Skin of body (tissue), 3 donors: ENCODE measurements at places on chromosomes 1 and 21.

- no peak for DNase-seq
These were observed 681.0 kb upstream of the ADAMTS5 start for GRCh38 chr21:27647921-27648320.

GRCh38 chr1:241994171-241994570, 4.7 kb downstream of the MAP1LC3C start:
- DNase-seq, result no peak

DNA sequence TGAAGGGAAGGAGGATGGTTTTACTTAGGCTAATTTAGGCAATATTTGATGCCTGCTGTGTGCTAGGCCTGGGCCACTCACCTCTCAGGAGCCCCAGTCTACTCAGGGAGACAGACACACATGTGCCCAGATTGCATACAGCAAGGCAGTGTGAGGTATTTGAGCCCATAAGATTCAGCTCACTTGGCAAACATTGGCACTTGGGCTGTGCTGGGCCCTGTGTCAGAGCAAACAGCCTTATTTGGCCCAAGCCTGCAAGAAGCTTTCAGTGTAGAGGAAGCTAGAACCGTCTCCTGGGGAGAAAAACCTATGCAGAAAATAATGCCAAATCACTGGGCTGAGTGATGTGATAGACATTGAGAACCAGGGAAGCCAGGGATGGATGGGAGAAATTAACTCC, 3.9 kb upstream of the SYNC start:
- no peak for DNase-seq

DNA sequence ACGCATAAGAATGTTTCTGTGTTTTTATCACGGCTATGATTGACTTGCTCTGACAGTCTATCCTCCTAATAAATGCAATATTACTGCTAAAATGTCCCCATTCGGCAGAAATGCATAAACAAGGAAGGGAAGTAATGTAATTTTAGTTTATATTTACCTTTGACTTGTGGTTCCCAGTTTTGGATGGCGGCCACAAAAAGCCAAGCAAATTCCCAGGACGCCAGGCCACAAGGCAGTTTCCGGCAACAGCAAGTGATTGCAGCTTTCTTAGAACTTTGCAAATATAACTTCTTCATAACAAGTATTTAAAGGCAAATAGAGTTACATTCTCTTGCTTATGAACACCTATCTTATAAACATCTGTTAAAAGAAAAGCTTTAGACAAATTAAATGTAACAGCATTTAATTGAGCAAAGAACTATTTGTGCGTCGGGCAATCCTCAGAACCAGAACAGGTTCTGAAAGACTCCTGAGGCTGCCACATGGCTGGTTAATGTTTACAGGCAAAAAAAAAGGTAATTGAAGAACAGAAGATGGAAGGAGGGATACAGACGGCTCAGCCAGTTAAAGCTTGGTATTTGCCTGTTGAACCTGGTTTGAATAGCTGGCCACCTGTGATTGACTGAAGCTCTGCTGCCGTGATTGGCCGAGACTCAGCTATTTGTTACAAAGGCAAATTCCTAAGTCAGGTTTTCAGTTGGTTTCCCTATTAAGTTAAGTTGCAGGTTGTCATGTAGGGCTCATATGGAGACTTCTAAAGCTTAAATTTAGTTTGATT, 80.8 kb downstream of the C21orf91 start:
- DNase-seq, result no peak

- DNase-seq, result no peak
These were observed 136.7 kb upstream of the C1orf105 start for GRCh38 chr1:172283766-172284165.

DNA sequence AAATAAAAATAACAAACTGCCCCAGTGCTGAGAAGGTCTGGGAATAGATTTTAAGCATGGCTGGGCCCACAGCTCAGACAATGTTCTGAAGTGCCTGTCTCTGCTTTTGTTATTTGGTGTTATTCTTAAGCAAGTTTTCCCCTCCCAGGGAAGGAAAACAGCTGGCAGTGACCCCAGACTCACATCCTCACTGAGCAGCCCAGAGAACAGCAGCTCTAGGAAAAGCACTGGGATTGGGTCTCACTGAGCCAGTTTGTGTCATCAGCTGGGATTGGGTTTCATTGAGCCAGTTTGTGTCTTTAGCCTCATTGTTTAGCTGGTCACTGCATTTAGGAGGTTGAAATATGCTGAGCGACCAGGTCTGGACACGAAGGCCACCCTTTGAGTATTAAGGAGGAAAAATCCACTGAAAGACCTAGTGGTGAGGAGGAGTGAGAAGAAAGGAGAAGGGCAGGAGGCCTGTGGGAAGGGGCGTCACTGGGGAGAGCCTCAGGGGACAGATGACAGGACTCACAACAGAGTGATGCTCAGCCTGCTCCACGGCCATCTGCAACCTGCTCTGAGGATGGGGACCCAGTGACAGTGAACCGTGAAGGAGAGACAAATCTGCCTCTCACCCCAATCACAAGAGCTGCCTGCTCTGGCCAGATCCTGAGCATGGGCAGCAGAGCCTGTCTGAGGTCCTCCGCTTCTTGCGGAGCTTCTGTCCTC, 103.8 kb downstream of the TOMM20 start:
- no peak for DNase-seq

DNA sequence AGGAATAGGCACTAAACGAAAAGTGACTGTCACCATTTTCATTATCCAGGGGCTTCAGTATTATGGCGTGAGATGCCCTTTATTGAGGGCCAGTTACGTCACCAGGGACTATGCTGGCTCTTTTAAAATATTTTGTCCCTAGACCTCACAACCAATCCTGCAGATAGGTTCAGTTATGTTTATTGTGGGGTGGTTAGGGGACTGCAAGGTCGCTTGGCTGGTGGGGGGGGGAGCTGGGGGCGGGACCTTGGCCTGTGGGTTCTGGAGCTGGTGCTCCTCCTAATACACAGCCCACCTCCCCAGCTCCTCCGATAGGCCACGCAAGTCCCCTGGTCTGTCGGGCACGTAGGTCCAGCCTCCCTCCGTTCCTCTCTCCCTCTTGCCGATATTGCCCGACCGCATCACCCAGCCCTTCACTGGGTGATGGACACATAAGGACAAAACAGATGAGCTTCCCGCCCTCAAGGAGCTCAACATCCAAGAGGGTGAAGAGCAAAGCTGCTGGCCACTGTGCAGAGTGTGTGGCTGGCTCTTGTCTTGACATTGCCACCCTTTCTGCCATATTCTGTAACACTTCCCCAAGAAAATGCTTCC, 271.8 kb downstream of the MATN1 start:
- no peak for DNase-seq
